ENCODE measurements at places on chromosomes 16 and 17.

DNA sequence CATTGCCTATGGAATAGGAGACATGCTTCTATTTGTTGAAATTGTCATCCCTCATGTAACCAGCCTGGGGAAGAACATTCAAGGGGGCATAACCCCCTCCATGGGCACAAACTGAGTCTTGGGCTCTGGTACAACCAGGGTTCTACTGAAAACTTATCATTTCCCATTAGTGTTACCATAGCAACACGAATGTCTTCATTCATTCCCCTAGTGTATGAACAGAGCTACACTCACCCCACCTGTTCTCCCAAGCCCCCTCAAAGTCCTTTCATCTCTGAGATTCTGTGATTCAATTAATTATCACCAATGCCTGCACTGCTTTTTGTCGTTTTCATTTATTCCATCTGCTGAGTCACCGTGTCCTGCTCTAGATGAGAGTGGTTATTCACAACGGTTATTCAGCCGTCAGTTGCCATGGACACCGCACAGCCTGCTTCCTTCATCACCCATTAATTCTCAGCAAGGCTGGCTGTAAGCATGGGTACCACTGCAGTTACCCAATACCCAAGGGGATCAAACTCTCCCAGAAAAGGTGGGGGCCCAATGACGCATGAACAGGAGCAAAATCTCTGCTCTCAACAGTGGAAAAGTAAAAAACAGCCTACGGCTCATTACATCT lies 1.6 kb upstream of the GAST start:
- DNase-seq, result peak; percentile 79

- DNase-seq, result no peak
Observed at GRCh38 chr17:46917516-46917915, 5.4 kb upstream of the GOSR2 start.

GRCh38 chr17:8360751-8361150 lies 15.8 kb downstream of the KRABD2 start:
- DNase-seq, result no peak

DNA sequence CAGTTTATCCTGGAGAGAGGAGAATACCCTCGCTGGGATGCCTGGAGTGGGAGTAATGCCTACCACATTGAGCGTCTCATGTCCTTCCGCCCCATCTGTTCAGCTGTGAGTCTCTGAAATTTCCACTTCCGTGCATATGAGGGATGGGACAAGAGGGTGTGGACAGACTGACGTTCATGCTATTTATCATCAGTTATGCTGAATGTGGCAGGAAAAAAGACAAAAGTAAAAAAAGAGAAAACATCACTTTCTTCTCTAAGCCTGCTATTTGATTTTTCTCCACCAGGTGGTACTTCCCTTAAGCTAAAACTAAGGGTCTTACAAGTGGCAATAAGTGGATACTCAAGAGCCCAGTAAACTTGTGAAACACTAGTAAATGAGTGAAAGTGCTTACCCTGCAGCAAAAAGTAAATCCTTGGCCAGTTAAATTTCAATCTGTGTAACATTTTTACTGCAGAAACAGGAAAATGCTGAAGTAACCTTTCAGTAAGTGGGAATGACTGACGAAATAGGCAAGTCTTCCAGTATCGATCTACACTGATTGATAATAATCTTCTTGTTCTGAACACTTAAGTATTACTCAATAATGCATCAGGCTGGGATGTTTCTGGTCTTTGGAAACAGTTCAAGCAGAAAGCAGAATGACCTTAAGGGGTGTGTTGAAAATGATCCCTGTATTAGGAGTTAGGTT lies 5.6 kb downstream of the CRYBA1 start:
- DNase-seq, result peak; percentile 32

GRCh38 chr16:8493972-8494371 lies 96.3 kb downstream of the TMEM114 start:
- DNase-seq, result no peak

- peak; percentile 48 for DNase-seq
Observed at GRCh38 chr16:81956213-81956948, 54.9 kb downstream of the SDR42E1 start.

DNA sequence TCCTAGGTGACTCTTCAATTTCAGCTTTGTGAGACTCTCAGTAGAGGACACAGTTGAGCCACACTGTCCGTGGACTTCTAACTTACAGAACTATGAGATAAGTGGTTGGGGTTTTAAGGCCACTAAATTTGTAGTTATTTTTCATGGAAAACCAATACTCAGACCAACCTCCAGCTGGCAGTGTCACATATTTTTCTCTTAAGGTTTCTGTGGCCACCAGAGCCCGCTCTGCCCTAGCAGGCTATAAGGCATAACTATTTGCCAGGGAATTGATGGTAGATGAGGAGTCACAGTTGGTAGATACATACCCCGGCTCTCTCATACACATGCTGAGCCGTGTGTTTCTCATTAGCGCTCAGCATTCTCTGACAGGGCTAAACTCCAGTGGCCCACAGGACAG lies 336.8 kb upstream of the MON1B start:
- no peak for DNase-seq

GRCh38 chr16:53899431-53899830 lies 195.5 kb downstream of the FTO start:
- no peak for DNase-seq

GRCh38 chr16:66491716-66492064 lies 58.2 kb downstream of the TK2 start:
- no peak for DNase-seq

GRCh38 chr16:72092832-72093447 lies 480 bp downstream of the TXNL4B start:
- peak; percentile 61 for DNase-seq

- DNase-seq, result no peak
Observed at GRCh38 chr17:7656958-7657609, 6.4 kb downstream of the ATP1B2 start.

DNA sequence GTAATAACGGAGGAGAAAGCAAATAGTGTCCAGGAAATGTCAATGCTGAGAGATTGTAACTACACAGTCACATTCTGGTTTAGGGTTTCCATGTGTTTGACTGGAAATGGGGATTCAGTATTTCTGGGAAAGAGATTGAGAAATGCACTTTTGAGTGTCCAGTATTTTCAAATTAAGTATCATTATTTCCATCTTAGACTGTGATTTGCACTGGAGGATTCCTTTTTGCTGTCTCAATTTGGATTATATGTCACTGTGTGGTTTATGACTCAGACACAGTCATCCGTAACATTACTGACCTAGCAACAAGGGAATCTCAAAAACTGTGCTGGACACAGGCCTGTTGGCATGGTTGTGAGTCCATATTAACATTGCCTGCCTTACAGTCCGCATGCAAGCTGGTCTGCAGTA lies 681.4 kb downstream of the CDH11 start:
- DNase-seq, result peak; percentile 85

- peak; percentile 35 for DNase-seq
Observed at GRCh38 chr17:71496552-71496951, 624.3 kb upstream of the SOX9 start.

GRCh38 chr17:57406981-57407286 lies 150.6 kb downstream of the MSI2 start:
- no peak for DNase-seq

- DNase-seq, result peak; percentile 59
Observed at GRCh38 chr16:69865701-69866100, 85.4 kb upstream of the CLEC18A start.

GRCh38 chr16:85170066-85170491 lies 57.8 kb upstream of the CIBAR2 start:
- DNase-seq, result peak; percentile 19

DNA sequence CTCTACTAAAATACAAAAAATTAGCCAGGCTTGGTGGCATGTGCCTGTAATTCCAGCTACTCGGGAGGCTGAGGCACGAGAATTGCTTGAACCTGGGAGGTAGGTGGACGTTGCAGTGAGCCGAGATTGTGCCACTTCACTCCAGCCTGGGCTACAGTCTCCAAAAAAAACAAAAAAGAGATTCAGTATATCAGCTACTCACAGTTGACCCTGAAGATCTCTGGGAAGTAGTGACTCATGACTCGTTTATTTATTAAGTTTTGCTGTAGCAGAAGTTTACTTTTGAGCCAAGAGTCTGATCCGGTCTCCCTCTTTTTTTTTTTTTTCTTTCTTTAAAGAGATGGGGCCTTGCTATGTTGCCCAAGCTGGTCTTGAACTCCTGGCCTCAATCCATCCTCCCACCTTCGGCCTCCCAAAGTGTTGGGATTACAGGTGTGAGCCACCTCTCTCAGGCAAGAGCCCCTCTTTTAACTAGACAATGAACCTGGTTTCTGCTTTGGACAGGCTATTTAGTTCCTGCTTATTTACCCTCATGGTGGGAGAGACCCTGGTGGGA lies 4.4 kb downstream of the MVP start:
- peak; percentile 63 for DNase-seq

GRCh38 chr17:56292010-56292409 lies 138.7 kb downstream of the ANKFN1 start:
- DNase-seq, result peak; percentile 72

- DNase-seq, result no peak
Observed at GRCh38 chr17:222172-222571, 40.7 kb upstream of the DOC2B start.

- DNase-seq, result no peak
Observed at GRCh38 chr17:76049836-76050537, 22.3 kb downstream of the SRP68 start.

DNA sequence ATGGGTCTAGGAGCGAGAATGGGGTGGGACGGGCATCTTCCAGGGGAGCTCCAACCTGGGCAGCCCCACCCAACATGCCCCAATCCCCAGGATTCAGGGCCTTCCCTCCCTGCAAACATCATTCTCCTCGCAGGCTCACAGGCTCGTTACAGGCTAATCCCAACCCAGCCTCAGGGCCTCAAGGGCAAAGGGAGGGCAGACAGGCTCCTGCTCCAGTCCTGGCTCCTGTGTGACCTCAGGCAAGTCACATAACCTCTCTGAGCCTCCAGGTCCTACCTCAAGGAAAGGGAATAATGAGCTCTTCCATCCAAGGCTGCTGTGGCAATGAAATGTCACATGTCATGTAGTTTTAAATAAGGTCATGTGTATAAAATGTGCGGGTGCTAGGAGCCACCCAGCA lies 186.5 kb upstream of the TNRC6C start:
- no peak for DNase-seq

DNA sequence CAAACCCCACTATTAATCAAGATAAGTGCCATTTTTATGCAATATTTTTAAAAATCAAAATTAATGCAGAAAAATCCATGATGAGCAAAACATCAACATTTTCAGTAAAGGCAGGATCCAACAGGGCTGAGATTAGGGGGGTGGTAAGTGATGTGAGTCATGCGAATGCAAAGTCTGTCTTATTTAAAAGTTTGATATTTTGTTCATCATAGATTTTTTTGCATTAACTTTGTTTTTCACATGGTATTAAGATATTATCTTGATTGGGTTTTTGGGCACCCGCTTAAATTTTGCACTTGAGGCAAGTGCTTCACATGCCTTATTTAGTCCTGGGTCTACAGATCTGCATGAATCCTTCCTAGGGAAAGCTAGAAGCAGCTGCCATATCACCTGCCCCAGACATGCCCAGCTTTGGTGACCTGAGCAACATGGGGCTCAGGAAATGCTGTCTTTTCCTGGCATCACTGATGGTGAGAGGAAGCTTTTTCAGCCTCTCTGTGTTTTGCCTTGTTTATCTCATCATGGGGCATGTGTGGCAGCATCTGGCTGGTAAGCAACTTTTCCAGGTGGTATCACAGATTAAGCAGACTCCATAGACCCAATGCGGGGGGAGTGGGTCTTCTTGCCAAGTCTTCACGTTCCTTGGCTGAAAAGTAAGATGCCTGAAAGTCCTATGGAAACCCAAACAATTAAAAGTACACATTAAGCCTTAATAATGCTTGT lies 57.6 kb upstream of the NFAT5 start:
- no peak for DNase-seq

GRCh38 chr17:40122999-40123810 lies 1.4 kb downstream of the MSL1 start:
- peak; percentile 78 for DNase-seq

- no peak for DNase-seq
Observed at GRCh38 chr17:8063761-8064534, 23.6 kb downstream of the ALOX12B start.

GRCh38 chr16:35492225-35492624 lies 2032.8 kb downstream of the TP53TG3F start:
- DNase-seq, result no peak

DNA sequence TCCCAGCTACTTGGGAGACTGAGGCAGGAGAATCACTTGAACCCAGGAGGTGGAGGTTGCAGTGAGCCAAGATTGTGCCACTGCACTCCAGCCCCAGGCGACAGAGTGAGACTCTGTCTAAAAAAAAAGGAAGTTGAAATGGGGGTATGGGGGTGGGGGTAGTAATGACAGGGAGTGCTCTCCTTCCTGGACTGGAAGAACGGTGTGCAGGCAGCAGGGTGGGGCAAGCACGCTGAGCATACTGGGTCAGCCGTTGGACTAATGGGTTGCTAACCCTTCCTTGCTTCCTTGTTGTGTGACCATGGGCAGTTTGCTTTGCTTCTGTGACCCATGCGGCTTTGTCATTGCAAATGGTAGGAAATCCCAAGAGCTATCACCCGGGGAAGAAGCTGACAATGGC lies 16.5 kb downstream of the KATNIP start:
- DNase-seq, result no peak

GRCh38 chr17:15498107-15498506 lies 30.7 kb upstream of the CDRT4 start:
- no peak for DNase-seq

- peak; percentile 83 for DNase-seq
Observed at GRCh38 chr16:12340151-12340733, 363.7 kb downstream of the SNX29 start.

DNA sequence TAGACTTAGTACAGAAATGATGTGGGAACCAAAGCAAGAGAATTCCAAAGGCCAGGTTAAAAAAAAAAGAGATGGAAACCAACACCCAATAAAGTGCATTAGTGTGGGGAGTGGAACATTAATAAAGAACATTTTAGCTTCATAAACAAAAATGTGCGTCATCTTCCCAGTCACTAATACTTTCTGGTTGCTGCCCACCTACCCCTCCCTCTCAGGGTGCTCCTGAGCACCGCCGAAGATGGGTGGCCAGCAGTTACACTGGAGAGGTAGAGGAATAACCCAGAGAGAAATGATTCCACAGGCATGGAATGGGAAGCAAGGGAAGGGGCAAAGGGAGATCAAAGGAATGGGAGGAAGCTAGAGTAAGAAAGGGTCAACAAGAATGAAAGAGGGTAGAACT lies 6.0 kb upstream of the CHD3 start:
- DNase-seq, result no peak

- DNase-seq, result no peak
Observed at GRCh38 chr17:78526231-78527025, 50.8 kb downstream of the DNAH17 start.

- peak; percentile 62 for DNase-seq
Observed at GRCh38 chr17:6713130-6713917, at the start of gene SLC13A5. SLC13A5 (minus strand) TSS chr17:6713369; CDS start chr17:6713333, 36 bp downstream.

- no peak for DNase-seq
Observed at GRCh38 chr17:29368926-29369325, 21.2 kb upstream of the TAOK1 start.

- DNase-seq, result no peak
Observed at GRCh38 chr17:83079766-83080578, 563 bp downstream of the METRNL start.

All from AG20443 (cell line).